ENCODE measurements at places on chromosomes 2 and 18.

DNA sequence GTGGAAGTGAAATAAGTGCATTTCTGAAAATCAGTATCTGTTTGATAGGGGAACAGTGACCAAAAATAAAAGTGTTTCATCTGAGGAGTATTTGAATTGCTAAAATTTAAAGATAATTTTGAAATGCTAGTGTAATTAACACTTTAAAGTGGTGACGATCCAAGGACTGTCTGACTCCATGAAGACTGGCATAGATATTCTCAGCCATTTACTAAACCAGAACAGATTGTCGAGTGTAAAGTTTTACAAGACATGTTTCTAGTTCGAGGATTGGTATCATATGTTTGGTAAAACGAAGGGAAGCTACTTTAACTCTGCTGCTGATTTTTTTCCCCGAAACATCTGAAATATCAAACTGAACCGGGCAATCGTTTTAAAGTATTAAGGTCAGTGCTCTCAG is 417.9 kb downstream of the EPHA4 start:
- DNase-seq: no peak

DNA sequence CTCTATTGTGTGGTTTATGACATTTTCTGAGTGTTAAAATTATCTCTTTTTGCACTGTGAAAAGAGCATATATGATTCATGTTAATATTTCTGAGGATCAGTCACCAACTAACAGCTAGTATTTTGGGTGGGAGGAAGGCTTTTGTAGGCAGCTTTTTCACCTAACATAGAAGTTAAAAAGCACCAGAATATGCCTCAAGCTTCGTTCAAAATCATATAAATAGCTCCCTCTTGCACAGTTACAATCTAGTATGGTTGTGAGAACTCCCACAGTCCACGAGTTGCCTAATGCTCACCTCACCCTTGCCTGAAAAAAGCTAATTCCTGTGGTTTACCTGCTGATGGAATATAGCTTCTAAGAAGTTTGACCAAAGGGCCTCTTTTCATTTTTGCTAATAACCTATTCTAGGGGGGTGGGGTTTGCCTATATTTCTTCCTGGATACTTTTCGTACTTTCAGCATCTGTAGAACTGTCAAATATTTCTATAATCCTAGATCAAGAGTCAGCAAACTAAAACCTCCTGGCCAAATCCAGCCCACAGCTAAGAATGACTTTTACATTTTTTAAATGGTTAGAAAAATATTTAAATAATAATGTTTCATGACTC is 167.1 kb upstream of the FOSL2 start:
- no peak for DNase-seq

- no peak for DNase-seq
These were observed 90.6 kb upstream of the CCDC141 start for GRCh38 chr2:179140571-179140970.

GRCh38 chr2:68706637-68707036 is 28.0 kb upstream of the ARHGAP25 start:
- no peak for DNase-seq

DNA sequence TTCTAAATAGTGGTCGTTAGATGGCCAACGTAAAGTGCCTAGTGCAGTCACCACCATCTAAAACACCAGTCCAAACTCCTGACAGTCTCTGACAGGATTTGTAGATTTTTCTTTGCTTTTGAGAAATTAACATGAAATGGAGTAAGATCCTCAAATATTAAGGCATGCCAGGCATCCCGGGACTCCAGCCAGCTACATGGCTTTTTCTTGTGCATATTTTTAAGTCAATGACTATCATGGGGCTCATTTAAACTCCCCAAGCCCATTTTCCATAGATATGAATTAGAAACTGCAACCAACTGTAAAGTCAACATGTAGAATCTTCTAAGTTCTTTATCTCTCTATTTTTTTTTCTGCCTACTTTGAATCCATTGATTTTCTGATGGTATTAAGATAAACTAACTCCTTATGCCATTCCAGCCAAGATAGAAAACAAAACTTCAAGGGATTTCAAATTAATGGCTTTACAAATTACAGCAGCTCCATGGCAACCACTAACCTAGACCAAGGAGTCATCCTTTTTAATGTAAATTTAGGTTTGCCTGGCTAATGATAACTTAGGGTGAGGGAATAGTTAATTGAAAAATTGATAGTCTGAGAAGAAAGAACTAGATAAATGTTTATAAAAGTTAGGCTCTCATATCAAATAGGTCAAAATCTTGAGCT is 764.1 kb upstream of the NXPH2 start:
- no peak for DNase-seq

- DNase-seq: no peak
These were observed 173.3 kb downstream of the SH3RF3 start for GRCh38 chr2:109302319-109302718.
